ENCODE measurements at places on chromosomes 12 and 14.

DNA sequence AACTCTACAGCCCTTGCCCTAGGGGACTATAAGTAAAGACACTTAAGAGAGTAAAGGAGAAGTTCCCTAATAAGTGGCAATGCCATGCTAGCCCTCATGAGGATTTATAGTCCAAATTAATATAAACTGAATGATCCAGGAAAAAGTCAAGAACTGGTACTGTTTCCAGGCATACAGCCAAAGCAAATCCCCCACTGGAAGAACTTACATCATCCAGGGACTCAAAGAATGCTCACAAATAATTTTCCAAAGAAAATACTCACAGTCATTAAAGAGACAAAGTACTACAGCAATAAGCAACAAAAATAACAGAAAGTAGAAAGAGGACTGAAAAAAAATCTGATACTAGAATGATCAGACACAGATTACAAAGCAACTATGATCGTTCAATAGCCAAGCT is 79.7 kb upstream of the RAP1B start:
- no peak for DNase-seq

- peak; percentile 19 for DNase-seq
Measured at GRCh38 chr12:63888908-63889635, 44.6 kb downstream of the SRGAP1 start.

GRCh38 chr12:52004042-52004648 is 2.6 kb upstream of the TAMALIN start:
- no peak for DNase-seq

DNA sequence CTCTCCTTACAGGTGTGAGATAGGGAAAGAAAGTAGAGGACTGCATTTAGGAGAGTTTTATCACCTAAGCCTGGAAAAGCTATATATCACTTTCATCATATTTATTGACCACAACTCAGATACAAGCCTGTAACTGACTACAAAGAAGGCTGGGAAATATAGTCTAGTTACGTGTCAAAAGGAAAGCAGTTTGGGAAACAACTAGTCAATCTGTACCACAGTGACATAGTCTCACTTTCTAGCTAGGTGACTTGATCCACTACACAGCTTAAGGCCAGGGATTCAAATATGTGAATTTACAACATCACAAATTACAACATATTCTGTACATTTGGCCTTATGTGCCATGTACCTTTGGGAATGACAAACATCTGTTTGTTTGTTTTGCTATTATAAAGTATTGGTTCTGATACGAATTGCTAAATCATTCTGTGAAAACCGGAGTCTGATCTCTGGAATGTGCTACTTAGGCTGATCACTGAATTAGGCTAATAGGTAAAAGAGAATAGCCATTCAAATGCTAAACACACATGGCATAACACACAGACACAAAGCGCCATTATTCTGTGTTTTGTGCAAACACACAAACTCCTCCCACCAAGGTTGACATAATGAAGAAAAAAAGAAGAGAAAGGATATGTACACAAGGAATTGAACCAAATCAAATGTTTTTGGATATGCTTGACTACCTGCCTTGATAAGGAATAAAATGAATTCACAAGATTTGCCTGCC is 279.8 kb downstream of the DUSP6 start:
- no peak for DNase-seq

- DNase-seq, result no peak
Measured at GRCh38 chr12:78881685-78882084, 17.1 kb downstream of the SYT1 start.

DNA sequence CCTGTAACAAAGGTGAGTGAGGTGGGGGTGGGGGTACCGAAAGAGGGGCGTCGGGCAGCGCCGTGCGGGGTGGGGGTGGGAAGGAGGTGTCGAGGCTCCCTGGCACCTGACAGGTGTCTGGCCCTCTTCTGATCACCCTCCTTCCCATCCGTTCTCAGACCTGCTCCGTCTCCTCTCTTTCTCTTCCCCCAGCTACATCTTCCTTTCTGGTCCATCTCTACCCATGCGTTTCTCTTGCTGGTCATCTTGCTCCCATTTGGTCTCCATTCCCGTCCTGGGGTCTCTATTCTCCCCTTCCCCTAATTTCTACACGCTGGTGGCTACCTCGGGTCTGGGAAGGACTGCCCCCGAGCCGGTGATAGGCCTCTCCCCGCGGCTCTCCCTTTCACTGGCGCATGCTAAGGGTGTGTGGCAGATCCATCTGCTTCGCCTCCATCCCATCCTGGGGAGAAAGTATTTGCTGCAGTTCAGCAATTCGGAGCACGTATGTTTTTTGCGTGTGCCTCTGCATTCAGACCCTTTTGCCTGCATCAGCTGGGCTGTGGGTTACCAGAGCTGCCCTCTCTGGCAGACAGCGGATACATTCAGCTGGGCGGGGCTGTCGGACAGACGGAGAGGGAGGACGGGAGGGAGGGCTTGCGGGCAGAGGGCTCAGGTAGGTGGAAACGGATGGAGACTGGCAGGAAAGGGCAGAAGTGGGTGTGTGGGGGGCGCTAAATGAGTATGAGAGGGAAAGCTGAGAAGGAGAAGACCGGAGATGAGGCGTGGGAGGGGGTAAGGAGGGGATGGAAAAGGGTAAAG is 730 bp downstream of the CLSTN3 start:
- DNase-seq, result no peak

All from HS-5 (cell line).